A549 treated with dexamethasone at 1 μM for 4 hours (cell line): ENCODE measurements at places on chromosomes 2 and 18. TPM values are rescaled to one million over a fixed set of nuclear protein-coding genes. Genes with fewer than 3 reads are reported as not detected.

The SERPINB2 gene
- 0.06 to 0.11 TPM (median 0.07 TPM) in 3 of 5 replicates, not detected in the others for total RNA-seq

The ASPRV1 gene
- 0.18 to 0.44 TPM (median 0.30 TPM) in 5 replicates for total RNA-seq

The RAB17 gene
- total RNA-seq: 0.19 to 0.54 TPM (median 0.32 TPM) in 5 replicates

The NAB1 gene
- 26.8 to 42.2 TPM (median 37.0 TPM) in 5 replicates for total RNA-seq

The GFPT1 gene
- 19.0 to 33.7 TPM (median 28.0 TPM) in 5 replicates for total RNA-seq

The TLX2 gene
- 0.17 to 0.31 TPM (median 0.21 TPM) in 5 replicates for total RNA-seq
